ENCODE measurements at places on chromosomes 7 and 10.

DNA sequence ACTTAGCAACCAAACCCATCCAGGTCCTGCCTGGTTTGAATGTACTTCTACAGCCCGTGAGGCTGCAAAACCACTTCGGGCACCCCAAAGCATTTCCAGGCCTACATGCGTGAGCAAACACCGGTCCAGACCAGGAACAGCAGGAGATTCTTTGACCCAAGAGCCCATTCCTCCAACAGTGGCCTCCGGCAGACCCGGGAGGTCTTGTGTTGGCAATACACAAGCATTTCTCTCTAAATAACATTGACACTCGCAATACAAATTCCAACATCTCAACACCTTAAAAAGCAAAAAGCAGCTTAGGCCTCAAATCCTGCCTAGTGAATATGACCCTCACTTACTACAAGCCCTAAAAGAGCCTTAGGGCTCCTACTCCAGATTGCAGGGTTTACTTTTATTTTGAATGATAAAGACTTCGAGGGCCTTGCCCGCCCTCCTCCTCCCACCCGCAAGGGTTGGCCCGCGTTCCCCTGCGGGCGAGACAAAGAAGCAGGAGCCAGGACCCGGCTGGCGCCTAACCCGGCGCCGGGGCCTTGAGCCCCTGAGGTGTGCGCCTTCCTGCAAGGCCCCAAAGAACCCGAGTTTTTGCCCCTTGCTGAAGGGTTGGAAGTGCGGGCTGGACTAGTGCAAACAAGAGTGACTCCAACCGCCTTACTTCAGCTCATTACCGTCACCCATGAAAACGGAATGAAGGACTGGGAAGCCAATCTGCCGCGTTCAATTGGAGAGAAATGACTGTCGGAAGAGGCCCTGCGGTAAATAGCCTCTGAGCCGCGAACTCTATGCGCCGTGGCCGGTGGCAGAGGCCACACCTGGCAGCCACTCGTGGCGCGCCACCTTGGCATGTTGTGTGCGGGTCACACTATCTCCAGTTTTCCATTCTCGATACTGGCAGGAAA is 3.4 kb upstream of the DLX6 start:
- DNase-seq = no peak

- DNase-seq = no peak
Observed at GRCh38 chr7:116518961-116519360, 5.9 kb upstream of the CAV1 start.

- DNase-seq = no peak
Observed at GRCh38 chr10:84075226-84076046, 63.9 kb upstream of the GHITM start.

- no peak for DNase-seq
Observed at GRCh38 chr10:50033481-50033880, 34.3 kb upstream of the WASHC2A start.

DNA sequence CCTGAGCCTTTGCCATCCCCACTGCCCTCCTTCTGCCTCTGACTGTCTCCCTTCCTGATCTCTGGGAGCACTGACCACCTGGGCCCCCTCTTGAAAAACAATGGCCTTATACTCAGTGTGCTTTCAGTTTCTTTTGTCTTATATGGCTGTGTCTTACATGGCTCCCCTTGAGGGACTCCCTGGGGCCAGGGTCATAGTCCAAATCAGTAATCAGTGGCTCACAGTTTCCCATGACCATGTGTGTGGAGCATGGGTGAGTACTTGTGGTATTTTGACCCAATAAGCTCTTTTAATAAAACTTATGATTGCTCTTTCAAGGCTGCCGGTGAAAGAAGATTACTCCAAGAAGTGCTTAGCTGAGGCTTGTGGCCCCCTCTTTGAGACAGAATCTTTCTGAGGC is 62.4 kb upstream of the PCBD1 start:
- no peak for DNase-seq
